ENCODE measurements at places on chromosomes 7 and 10. TPM values are rescaled to one million over a fixed set of nuclear protein-coding genes. Genes with fewer than 3 reads are reported as not detected.

Gene ANKRD22
- total RNA-seq = 0.32 TPM

Gene LRRC18
- not detected for total RNA-seq

Gene RELN
- total RNA-seq = not detected

Gene CDNF
- total RNA-seq = 4.9 TPM

Gene SPRN
- not detected for total RNA-seq

Gene OR2A7
- 3.7 TPM for total RNA-seq

Gene SPDYE16
- 0.88 TPM for total RNA-seq

Gene COL26A1
- not detected for total RNA-seq

Gene RBM20
- total RNA-seq = 0.34 TPM

Gene GPR15LG
- not detected for total RNA-seq

Gene AKR1D1
- total RNA-seq = not detected

Gene PLAC9
- total RNA-seq = not detected

Gene HHEX
- not detected for total RNA-seq

Gene NOS3
- total RNA-seq = 8.2 TPM

Gene RBP3
- total RNA-seq = not detected

Gene EGFR
- total RNA-seq = not detected

Gene PNLIPRP2
- not detected for total RNA-seq

Gene PLPP4
- total RNA-seq = not detected

Gene CTAGE4
- 6.0 TPM for total RNA-seq

Gene RET
- 0.44 TPM for total RNA-seq

Gene MYL7
- total RNA-seq = not detected

Gene MDH2
- 78.9 TPM for total RNA-seq

Gene ZSCAN25
- 45.3 TPM for total RNA-seq

Gene MYH16
- not detected for total RNA-seq
